NCI-H2227 treated with DMSO at 0.1 percent for 48 hours (cell line): ENCODE measurements at places on chromosomes 1 and 21.

GRCh38 chr1:212553676-212554075, 54.9 kb upstream of the ATF3 start:
- DNase-seq: no peak

- DNase-seq: no peak
Measured at GRCh38 chr1:22296701-22297591, 154.0 kb upstream of the WNT4 start.

DNA sequence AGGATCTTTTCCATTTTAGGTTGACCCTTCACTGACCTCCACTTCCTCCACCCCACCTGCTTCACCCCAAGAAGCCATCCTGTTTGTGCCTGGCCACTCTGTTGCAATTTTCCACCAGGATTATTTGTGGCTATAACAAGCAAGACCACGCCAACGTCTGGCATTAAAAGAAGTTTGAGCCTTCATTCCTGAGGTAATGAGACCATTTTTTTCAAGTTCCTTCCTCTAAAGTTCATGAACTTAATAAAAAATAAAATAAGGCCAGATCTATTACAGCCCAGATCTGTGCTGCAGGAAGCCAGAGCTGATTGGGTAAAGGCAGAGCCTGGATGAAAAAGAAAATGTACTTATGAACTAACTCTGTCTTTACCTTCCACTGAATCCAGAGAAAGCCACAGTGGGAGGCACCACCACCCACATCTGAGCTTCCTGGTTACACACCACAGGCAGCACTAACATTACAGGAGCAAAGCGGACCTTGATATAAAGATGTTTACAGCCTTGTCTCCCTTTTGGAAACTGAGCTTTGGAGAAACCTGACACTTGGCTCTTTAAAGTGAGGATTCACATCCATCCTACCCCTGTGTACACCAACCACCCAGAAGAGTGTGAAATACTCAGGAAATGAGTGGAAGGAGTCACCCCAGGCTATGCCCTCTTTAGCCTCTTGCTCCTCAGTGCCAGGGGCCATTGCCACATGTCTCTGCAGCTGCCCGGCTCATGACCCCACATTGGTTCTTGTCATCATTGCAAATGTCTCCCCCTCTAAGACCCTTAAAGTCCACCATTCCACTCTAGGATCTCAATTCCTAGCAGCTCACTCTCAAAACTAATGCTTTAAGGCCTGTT, 293.6 kb downstream of the PLPP3 start:
- DNase-seq: no peak

- DNase-seq: no peak
Measured at GRCh38 chr1:196380316-196380715, 227.9 kb downstream of the KCNT2 start.

DNA sequence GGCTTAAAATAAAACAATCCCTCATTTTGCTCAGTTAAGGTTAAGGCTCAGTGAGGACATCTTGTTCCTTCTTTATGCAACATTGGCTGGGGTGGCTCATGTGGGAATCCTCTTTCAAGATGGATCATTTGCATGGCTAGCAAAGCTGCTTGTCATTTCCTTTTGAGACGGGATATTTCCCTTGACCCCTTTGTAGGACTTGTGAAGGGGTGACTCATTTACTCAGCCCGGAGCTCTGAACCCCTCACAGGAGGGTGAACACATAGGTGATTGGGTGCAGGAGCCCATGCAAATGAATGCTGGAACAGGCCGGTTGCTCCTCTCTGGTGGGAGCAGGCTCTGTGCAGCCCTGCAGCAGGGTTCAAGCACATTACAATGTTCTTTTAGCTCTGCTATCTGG, 15.8 kb upstream of the C8A start:
- DNase-seq: no peak
